ENCODE measurements at places on chromosomes 12 and 14.

DNA sequence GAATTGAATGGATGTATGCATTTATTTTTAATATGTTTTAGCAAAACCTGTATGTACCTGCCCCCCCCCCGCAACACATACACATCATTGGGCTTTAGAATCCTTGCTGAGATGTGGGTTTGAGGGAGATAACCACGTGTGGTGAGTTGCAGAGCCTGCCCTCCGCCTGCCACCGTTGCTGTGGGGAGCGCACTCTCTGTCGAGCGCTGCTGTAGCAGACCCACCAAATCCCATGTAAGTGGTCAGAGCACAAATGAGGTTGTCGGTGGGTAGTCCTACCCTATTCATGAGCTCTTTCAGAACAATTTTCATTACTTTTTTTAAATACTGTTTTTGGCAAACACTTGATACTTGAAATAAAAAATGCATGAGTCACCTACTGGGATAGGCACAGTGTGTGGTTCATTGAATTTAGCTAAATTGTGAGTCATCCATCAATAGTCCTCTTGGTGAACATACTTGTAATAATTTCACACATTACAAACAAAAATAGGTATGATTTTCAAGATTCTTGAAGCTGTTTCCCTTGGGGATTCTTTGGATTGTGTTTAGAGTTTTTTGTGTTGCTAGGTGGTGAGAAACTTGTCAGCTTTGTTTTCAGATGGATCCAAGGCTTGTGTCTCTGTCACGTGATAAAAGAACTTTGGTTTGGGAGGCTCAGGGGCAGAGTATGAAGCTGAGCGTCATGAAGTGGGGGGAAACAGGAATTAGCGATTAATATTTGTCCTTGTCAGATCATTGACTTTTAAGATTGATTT is 107.6 kb downstream of the PTCSC3 start:
- peak overlapping the region; percentile 47 for H3K27ac ChIP-seq
- H3K27me3 ChIP-seq = no peaks in the 10 kb centered on the region
- no peak overlapping the region for H3K4me3 ChIP-seq
- H3K36me3 ChIP-seq = no peaks in the 10 kb centered on the region
- DNase-seq = no peak

- H3K27ac ChIP-seq = no peak overlapping the region
- no peaks in the 10 kb centered on the region for H3K27me3 ChIP-seq
- peaks cover 26% of the 10 kb centered on the region for H3K4me1 ChIP-seq
- H3K36me3 ChIP-seq = no peaks in the 10 kb centered on the region
- no peak for DNase-seq
Observed at GRCh38 chr12:508145-508544, 48.4 kb downstream of the B4GALNT3 start.

- peaks cover 64% of the 10 kb centered on the region for H3K36me3 ChIP-seq
- H3K4me1 ChIP-seq = no peaks in the 10 kb centered on the region
- no peaks in the 10 kb centered on the region for H3K27me3 ChIP-seq
- H3K4me3 ChIP-seq = no peak overlapping the region
Observed at GRCh38 chr12:64070454-64070853, 151.6 kb downstream of the KICS2 start.

- H3K27ac ChIP-seq = no peak overlapping the region
- H3K4me3 ChIP-seq = no peak overlapping the region
- H3K27me3 ChIP-seq = no peaks in the 10 kb centered on the region
- no peaks in the 10 kb centered on the region for H3K36me3 ChIP-seq
Observed at GRCh38 chr12:46065412-46066166, 75.2 kb upstream of the SCAF11 start.

GRCh38 chr12:92442782-92443181 is 260.0 kb upstream of the PLEKHG7 start:
- peaks cover 14% of the 10 kb centered on the region for H3K4me1 ChIP-seq
- no peak overlapping the region for H3K27ac ChIP-seq
- H3K36me3 ChIP-seq = no peaks in the 10 kb centered on the region
- H3K4me3 ChIP-seq = no peak overlapping the region
- no peaks in the 10 kb centered on the region for H3K27me3 ChIP-seq
- DNase-seq = no peak

GRCh38 chr14:21194597-21194996 is 38.7 kb upstream of the OR5AU1 start:
- H3K27me3 ChIP-seq = no peaks in the 10 kb centered on the region
- no peak overlapping the region for H3K27ac ChIP-seq
- no peaks in the 10 kb centered on the region for H3K36me3 ChIP-seq
- DNase-seq = no peak
- no peak overlapping the region for H3K4me3 ChIP-seq
- H3K4me1 ChIP-seq = no peaks in the 10 kb centered on the region

DNA sequence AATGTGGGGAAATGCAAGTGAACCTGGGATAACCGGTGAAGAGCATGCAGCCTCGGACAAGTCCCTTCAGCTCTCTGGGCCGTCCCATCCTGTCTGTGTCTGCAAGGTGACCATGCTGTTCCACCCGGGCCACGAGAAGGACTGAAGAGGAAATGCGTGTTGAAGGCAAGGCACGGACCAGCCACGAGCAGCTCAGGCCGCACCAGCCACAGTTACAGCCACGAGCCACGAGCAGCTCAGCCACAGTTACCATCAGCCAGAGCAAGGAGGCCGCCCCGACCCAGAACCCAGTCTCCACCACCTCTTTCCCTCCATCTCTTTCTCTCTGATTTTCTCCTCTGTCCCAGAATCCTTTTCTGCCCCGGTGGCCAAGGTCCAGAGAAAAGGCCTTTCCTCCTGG is 18.8 kb upstream of the GALNT9 start:
- H3K27ac ChIP-seq = no peak overlapping the region
- peaks cover 38% of the 10 kb centered on the region for H3K27me3 ChIP-seq
- no peaks in the 10 kb centered on the region for H3K4me1 ChIP-seq

DNA sequence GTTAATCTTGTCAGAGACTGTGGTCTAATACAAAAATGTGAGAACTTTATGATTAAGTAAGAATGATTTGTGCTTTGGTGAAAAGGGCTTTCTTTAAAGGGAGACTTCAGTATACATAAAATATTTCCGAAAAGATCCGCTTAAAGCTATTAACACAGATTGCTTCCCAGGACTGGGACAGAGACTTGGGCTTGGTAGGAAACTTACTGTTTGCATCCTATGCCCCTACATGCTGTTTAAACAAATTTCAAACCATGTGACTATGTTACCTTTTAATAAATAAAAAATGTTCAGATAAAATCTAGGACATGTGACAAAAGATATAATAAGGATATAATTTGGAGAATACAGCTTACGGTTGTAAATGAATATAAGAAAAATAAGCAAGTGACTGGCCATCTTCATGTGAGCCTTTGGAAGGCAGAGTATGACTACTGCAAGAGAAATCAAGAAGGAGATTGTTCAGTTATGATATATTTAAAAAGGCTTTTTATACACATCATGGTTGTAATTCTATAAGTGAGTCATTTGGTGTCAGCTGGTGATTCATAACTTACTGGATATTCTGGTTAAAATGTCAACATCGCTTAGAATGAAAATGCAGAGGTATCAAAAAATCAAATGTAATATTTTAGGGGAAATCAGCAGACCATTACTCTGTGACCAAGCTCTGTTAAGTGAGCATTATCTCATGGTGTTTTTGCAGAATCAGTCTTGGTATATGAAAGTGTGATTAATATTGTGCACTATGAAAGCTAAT is 234.7 kb upstream of the E2F7 start:
- DNase-seq = no peak
- H3K36me3 ChIP-seq = no peaks in the 10 kb centered on the region
- no peaks in the 10 kb centered on the region for H3K27me3 ChIP-seq
- peaks cover 19% of the 10 kb centered on the region for H3K4me1 ChIP-seq
- no peak overlapping the region for H3K4me3 ChIP-seq

DNA sequence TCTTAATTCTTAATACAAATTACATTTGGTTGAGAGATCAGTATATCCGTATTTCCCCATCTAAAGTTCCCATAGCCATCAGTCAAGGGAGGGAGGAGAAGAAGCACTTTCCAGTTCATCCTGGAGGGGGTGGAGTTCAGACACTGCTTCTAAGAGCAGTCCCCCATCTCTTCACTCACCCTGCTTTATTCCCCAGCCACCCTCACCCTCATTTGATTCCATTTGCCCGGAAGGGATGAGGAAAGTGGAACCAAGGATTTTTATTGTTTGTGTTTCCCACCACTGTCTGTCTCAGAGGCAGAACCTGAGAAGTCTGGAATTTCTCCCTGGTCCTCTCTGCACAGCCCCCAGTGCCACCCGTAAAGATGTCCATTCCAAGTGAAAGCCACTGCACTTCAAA is 134.2 kb upstream of the HIF1A start:
- no peak overlapping the region for H3K4me3 ChIP-seq
- H3K36me3 ChIP-seq = no peaks in the 10 kb centered on the region
- peak overlapping the region; percentile 99 for H3K27ac ChIP-seq
- H3K4me1 ChIP-seq = peaks cover 62% of the 10 kb centered on the region
- no peak for DNase-seq
- no peaks in the 10 kb centered on the region for H3K27me3 ChIP-seq

GRCh38 chr12:26185532-26186320 is 9.6 kb upstream of the SSPN start:
- no peaks in the 10 kb centered on the region for H3K36me3 ChIP-seq
- no peaks in the 10 kb centered on the region for H3K27me3 ChIP-seq
- DNase-seq = no peak
- no peaks in the 10 kb centered on the region for H3K4me1 ChIP-seq
- no peak overlapping the region for H3K4me3 ChIP-seq
- no peak overlapping the region for H3K27ac ChIP-seq

DNA sequence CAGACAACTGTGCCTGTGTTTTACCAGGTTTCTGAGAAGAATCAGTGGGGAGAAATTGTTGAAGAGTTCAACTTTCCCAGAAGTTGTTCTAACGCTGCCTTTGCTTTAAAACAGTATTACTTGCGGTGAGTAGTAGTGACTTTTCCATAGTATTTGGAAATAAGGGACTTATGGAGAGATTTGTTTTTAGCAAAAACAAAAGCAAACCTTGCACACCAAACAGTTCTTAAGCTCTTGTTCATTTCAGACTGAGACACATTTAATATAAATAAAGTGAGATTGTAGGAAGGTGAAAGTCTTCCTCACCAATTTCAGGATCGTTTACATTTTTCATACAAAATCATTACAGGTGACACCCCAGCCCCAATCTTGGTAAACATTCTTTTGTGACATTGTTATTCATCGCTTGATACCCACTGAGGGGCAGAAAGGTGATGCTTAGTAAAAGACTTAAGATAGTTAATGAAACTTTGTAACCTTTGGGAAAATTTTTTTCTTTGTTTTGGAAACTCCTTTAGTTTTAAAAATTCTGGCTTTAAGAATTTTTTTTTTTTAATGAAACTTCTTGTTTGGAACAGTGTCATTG is 1.8 kb downstream of the ARID2 start:
- H3K4me3 ChIP-seq = peak overlapping the region; percentile 69
- DNase-seq = no peak
- H3K36me3 ChIP-seq = peaks cover 39% of the 10 kb centered on the region

DNA sequence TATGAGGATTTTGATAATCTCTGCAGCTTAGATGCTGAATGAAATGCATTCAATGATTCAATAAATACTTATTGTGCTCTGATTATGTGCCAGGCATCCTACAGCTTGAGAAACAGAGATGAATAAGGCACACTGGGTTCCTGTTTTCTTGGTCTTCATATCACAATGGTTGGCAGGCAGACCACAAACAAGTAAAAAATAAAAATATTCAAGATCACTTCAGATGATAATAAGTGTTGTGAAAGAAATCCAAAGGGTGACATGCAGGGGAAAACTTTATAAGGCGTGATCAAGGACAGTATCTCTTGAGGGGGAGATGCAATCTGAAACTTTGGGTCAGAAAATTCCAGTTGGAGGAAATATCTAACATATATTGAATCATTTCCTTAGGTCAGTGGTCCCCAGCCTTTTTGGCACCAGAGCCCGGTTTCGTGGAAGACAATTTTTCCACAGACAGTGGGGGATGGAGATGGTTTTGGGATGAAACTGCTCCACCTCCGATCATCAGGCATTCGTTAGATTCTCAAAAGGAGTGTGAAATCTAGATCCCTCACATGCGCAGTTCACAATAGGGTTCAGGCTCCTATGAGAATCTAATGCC is 73.7 kb upstream of the RAP1B start:
- no peaks in the 10 kb centered on the region for H3K36me3 ChIP-seq
- H3K4me1 ChIP-seq = no peaks in the 10 kb centered on the region
- H3K27ac ChIP-seq = no peak overlapping the region
- H3K4me3 ChIP-seq = no peak overlapping the region
- DNase-seq = no peak

- H3K27ac ChIP-seq = peak overlapping the region; percentile 51
- DNase-seq = no peak
- H3K4me3 ChIP-seq = no peak overlapping the region
- peaks cover 59% of the 10 kb centered on the region for H3K36me3 ChIP-seq
Observed at GRCh38 chr12:132866251-132866828, 21.1 kb downstream of the CHFR start.

GRCh38 chr12:93784339-93785086 is 107.3 kb downstream of the CRADD start:
- H3K4me1 ChIP-seq = peaks cover 48% of the 10 kb centered on the region
- H3K27me3 ChIP-seq = no peaks in the 10 kb centered on the region
- no peaks in the 10 kb centered on the region for H3K36me3 ChIP-seq
- no peak overlapping the region for H3K4me3 ChIP-seq

DNA sequence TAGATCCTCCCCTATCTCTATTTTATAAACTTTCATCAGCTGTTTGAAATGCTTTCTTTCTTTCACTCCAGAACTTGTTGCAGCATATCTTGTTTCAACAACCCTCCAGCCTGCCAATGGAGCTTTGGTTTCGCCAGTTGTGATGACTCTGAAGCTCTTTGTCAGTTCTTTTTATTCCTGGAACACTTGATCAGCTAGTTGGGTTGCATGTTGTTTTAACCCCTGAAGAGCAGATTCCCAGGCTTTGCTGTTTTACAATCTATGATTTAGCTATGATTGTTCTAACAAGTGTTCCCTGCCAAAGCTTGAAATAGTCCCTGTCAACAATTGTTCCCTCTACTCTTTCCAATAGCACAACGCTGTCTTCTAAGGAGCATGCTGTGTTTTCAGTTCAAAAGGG is 50.6 kb upstream of the FUT8 start:
- H3K27ac ChIP-seq = no peak overlapping the region
- H3K27me3 ChIP-seq = no peaks in the 10 kb centered on the region
- peaks cover 8% of the 10 kb centered on the region for H3K4me1 ChIP-seq
- DNase-seq = no peak
- H3K4me3 ChIP-seq = no peak overlapping the region
- H3K36me3 ChIP-seq = no peaks in the 10 kb centered on the region

DNA sequence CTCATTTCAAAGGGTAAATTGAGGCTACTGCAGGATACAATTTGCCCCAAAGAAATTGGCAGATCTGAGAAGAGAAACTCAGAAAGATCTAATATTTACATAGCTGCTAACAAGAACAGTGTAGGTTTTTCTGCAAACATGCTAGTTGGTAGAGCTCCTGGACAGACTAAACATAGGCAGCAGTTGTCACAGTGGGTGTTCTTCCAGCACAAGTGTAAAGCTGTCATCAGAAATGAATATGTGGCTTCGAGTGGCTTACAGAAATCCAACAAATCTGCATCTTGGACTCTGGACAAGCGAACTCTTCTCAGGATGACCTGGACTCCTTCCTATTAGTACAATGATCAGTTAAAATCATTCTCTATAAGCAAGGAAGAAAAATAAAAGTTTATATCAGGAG is 5.9 kb downstream of the CBX5 start:
- no peak for DNase-seq
- H3K27ac ChIP-seq = no peak overlapping the region
- H3K36me3 ChIP-seq = peaks cover 56% of the 10 kb centered on the region
- peaks cover 14% of the 10 kb centered on the region for H3K4me1 ChIP-seq

- no peak within 1 kb of the TSS for H3K27ac ChIP-seq
- H3K4me3 ChIP-seq = no peak within 1 kb of the TSS
- DNase-seq = peak; percentile 41
- H3K36me3 ChIP-seq = no peaks in the 10 kb centered on the region
- H3K4me1 ChIP-seq = no peaks in the 10 kb centered on the region
Observed at GRCh38 chr12:71439613-71440344, at the start of gene LGR5. Gene LGR5, plus strand, starts transcription at chr12:71439798. Its CDS starts 283 bp downstream, at chr12:71440081.

GRCh38 chr14:33812181-33812580 is 138.7 kb downstream of the EGLN3 start:
- H3K27ac ChIP-seq = no peak overlapping the region
- no peaks in the 10 kb centered on the region for H3K27me3 ChIP-seq
- no peak for DNase-seq
- no peak overlapping the region for H3K4me3 ChIP-seq
- no peaks in the 10 kb centered on the region for H3K36me3 ChIP-seq

Measured in RWPE2 (cell line).